Activated CD4-positive, alpha-beta T cell treated with anti-CD3 and anti-CD28 coated beads, Interleukin-2, amount 50 U/mL, for 16 hours (primary cell): ENCODE measurements at places on chromosomes 1 and 21.

- DNase-seq: no peak
Observed at GRCh38 chr1:18569251-18569650, 61.4 kb upstream of the PAX7 start.

DNA sequence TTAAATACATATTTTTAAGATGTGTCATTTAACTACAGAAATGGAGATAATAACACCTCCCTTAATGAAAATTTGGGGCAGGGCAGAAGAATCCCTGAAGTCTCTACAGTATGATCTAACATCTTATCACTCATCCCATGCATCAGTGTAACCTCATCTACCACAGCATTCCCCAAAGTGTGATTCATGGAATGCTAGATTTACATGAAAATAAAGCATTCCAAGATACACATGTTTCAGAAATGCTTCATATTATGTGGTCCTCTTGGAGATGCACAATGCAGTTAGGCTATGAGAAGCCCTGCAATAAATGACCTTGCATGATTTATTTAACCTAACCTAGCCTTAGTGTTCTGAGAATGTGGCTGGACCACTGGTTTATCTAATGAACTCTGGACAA lies 166.9 kb upstream of the SYT6 start:
- DNase-seq: no peak

- no peak for DNase-seq
Observed at GRCh38 chr21:17560377-17561025, 47.7 kb downstream of the CXADR start.

GRCh38 chr1:23638188-23638619 lies 53.4 kb upstream of the RPL11 start:
- DNase-seq: no peak

- DNase-seq: no peak
Observed at GRCh38 chr21:21734088-21734487, 735.9 kb downstream of the NCAM2 start.

- no peak for DNase-seq
Observed at GRCh38 chr1:216207154-216207553, 216.1 kb downstream of the USH2A start.

- DNase-seq: no peak
Observed at GRCh38 chr1:29123887-29124365, at the start of gene TMEM200B. TSS of gene TMEM200B (minus strand) at chr1:29123903. CDS start at chr1:29121828, 2,075 bp downstream.

GRCh38 chr1:59113876-59114457 lies 182.9 kb upstream of the FGGY start:
- DNase-seq: no peak

DNA sequence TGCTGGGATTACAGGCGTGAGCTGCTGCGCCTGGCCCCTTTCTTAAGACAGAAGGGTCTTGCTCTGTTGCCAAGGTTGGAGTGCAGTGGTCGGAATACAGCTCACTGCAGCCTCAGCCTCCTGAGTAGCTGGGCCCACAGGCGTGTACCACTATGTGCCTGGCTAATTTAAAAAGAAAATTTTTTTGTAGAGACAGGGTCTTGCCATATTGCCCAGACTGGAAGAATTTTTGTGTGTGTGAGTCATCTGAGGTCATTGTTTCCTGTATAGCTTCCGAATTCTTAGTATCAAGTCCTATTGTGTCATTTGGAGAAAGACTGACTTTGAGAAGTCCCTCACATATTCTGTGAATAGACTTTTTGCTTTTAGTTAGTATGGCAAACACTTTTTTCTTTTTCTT lies 4.7 kb downstream of the SZRD1 start:
- peak; percentile 82 for DNase-seq

DNA sequence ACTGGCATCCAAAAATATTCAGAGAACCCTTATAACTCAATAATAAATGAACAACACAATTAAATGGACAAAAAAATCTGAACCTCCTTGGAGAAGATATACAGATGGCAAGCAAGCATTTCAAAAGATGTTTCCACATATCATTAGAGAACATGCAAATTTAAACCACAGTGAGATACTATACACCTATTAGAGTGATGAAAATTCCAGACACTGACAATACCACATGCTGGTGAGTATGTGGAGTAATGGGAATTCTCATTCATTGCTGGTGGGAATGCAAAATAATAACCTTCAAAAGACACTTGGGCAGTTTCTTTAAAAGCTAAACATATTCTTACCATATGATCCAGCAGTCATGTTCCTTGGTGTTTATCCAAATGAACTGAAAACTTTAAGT lies 46.1 kb downstream of the HS2ST1 start:
- DNase-seq: no peak

GRCh38 chr21:41555057-41555456 lies 47.1 kb upstream of the TMPRSS2 start:
- DNase-seq: no peak

- DNase-seq: no peak
Observed at GRCh38 chr1:204869097-204869496, 1.6 kb upstream of the NFASC start.
